Activated CD4-positive, alpha-beta memory T cell treated with anti-CD3 and anti-CD28 coated beads, Interleukin-2, amount 10 ng/mL, durations not matched to agents 7 days and 5 days (primary cell): ENCODE measurements at places on chromosomes 12 and 14. TPM values are rescaled to one million over a fixed set of nuclear protein-coding genes. Genes with fewer than 3 reads are reported as not detected.

Gene DPY19L2
- 0.28 TPM for total RNA-seq

Gene KRT79
- not detected for total RNA-seq

- no peaks in the 10 kb centered on the region for H3K36me3 ChIP-seq
- no peak for DNase-seq
- no peaks in the 10 kb centered on the region for H3K4me1 ChIP-seq
- H3K4me3 ChIP-seq: no peak overlapping the region
- H3K27me3 ChIP-seq: peaks cover 2% of the 10 kb centered on the region
- no peak overlapping the region for H3K27ac ChIP-seq
Measured at GRCh38 chr12:5507944-5508343, 76.0 kb downstream of the NTF3 start.

DNA sequence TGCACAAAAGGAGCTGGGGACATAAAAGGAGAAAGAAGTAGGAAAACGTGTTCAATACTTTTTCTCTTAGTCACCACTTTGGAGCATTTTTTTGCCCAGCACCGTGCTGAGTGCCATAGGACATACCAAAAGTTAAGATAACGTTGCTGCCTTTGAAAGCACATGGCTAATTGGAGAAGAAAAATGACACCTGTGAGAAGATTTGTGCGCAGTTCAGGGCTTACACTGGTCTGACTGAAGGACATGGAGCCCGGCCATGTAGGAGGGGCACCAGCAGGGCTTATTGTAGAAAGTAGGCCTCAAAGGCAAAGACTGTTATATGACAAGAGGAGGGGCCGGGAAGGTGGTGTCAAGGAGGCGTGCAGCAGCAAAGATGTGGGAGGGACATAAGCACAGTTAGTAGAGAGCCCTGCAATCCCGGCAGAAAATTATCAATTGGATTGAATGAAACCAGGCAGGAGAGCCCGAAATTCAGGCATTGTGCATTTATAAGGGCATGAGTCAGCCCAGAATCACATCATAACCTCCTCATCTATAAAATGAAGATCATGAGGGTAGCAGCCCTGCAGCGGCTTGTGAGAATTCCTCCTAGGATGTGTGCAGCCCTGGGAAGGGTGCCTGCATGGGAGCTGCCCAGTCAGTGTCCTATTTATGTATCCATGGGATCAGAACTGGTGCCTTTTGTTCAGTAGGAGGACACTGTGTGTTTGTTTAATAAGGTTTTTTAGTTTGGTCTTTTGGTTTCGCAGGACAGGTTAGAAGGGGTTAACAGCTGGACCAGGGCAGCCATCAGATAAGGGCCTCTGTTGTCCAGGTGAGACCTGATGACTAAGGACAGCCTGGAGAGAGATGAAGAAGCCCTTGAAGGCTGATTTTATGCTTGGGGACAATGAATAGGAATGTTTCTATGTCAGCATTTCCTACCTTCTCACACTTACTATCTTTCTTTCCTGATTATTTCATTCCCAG lies 122.4 kb downstream of the GPR135 start:
- no peaks in the 10 kb centered on the region for H3K27me3 ChIP-seq
- H3K27ac ChIP-seq: no peak overlapping the region
- no peaks in the 10 kb centered on the region for H3K4me1 ChIP-seq
- no peak overlapping the region for H3K4me3 ChIP-seq
- DNase-seq: no peak

DNA sequence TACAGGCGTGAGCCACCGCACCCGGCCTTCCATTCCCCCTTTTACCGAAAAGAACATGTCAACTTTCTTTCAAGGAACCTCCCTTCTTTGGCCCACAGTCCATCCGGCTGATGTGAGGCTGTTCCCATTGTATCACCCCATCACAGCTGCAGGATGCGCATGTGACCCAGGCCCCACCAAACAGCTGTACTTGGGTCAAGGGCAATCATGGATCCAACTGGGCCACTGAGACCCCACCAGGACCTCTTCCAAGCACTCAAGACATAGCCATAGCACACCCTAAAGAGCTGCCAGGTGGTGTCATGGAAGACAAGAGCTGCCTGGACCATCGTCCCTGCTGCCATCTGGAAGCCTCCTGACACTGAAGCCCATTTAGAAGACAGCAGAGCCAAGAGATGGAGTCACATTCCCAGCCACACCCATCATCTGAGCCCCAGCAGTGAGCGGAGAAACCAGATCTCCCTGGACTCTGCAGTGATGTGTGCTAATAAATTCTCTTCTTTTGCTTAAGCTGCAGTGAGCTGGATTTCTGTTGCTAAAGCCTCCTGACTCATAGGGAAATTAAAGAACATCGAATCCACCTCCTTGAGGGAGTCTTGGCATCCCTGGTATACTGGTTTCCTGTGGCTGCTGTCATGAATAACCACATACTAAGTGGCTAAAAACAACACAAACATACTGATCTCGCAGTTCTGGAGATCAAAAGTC lies 105.6 kb downstream of the KSR2 start:
- no peak overlapping the region for H3K4me3 ChIP-seq
- H3K4me1 ChIP-seq: no peaks in the 10 kb centered on the region
- H3K27ac ChIP-seq: no peak overlapping the region
- H3K27me3 ChIP-seq: peaks cover 2% of the 10 kb centered on the region
